ENCODE measurements at places on chromosomes 16 and 17. TPM values are rescaled to one million over a fixed set of nuclear protein-coding genes. Genes with fewer than 3 reads are reported as not detected.

GRAPL gene
- 1.5 TPM for polyA plus RNA-seq

MARCHF10 gene
- polyA plus RNA-seq, result not detected

NTN1 gene
- polyA plus RNA-seq, result 9.6 TPM

ZNF597 gene
- polyA plus RNA-seq, result 0.65 TPM

DNA sequence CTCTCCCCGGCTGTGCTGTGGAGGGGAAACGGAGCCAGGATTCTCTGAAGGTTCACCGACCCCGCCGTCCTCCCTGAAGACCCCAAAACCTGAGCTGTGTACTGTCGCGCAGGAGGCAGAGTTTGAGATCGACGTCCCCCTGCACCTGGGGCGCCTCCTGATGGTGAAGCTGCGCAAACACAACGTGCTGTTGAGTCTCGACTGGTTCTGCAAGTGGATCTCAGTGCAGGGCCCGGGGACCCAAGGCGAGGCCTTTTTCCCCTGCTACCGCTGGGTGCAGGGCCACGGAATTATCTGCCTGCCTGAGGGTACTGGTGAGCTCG is 62.6 kb upstream of the TEKT1 start:
- DNase-seq, result no peak

- DNase-seq, result no peak
Measured at GRCh38 chr17:53093391-53093790, 729.3 kb upstream of the KIF2B start.

- peak; percentile 21 for DNase-seq
Measured at GRCh38 chr17:79841369-79842135, 2.3 kb upstream of the CBX4 start.

- DNase-seq, result no peak
Measured at GRCh38 chr16:84471316-84471715, 33.1 kb downstream of the MEAK7 start.

DNA sequence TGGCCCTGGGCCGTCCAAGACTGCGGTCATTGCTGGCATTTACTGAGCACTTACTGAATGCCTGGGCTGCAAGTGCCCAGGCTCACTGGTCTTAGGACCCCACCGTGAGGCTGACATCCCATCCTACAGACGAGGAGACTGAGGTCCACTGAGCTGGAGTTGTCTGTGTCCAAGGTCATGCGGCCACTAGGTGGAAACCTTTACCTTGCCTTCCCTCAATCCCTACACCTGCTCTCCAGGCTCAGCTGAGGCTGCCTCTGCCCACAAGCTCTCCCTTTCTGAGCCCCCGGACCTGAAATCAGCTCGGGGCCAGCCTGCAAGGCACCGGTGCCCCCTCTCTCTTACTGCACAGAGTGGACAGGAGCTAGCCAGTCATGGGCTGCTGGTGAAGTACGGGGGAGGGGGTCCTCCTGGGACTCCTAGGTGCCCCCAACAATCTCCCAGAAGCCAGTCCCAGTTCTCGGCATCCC is 1.5 kb downstream of the CASKIN1 start:
- DNase-seq, result no peak
